ENCODE measurements at places on chromosomes 1 and 21. TPM values are rescaled to one million over a fixed set of nuclear protein-coding genes. Genes with fewer than 3 reads are reported as not detected.

- DNase-seq, result no peak
Measured at GRCh38 chr1:107524301-107524700, 383.5 kb downstream of the NTNG1 start.

MTFR1L gene
- total RNA-seq, result 39.3 TPM

DNA sequence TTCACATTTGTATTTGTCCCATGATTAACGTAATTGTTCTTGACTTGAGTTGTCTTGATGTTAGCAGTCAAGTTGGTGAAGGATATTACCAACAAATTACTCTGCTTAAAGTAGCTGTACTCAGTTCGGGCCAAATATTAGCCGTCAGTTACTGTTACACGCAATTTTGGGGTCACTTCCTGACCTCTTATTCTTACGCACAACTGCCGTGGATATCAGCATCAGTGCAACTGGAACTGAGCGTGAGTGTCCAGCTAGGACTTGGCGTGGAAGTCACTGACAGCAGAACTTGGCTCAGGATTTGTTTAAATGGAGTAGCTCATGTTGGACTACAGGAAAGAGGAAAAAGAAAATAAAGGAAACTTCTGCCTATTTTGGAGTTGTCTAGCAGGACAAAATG lies 56.4 kb downstream of the ADAMTS1 start:
- peak; percentile 78 for DNase-seq

CAMSAP2 gene
- 8.8 TPM for total RNA-seq

GRCh38 chr1:48807554-48808260 lies 31.0 kb upstream of the BEND5 start:
- no peak for DNase-seq

ADPRS gene
- 1.8 TPM for total RNA-seq

DNA sequence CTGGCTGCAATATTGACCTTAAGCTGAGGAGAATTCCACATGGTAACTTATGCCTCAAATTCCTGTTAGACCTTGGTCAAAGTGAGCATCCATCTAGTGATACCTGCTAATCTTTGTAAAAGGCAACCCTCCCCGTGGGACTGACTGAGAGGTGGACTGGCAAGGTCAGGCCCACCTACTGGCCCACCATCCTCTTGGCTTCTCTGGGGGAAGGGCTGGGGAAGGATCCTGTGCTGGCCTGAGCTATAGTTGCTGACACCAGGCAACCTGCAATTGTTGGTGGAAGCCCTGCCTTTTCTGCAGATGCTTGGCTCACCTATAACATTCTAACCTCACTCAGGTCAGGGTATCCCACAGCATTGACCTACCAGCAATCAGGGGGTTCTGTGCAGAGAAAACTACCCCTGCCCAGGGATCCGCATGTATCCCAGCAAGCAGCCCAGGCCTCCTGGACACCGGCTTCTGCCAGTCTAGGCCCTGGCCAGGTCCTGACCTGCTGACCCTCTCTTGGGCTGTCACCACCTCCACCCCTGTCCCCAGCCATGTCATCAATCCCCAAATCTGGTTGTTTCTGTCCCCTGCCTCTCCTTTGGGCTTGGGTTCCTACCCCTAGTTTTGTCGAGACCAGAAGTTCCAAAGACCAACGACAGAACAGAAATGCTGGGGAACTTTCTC lies 108.1 kb upstream of the EDN2 start:
- DNase-seq, result no peak

DNA sequence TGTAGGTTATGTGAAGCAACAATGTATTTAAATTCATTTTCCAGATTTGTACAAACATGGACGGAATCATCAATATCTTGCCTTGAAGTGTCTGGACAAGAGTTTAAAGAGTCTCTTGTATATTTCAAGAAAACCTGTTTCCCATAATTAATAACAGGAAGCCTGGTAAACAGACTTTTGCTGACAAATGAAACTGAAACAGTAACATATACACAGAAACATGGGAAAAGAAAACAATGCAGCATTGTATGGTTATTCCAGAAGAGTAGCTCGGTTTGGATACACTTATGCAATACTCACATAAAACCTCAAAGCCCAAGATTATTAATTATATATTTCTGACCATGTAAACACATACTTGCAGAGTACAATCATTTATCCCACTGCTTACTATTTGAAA lies 265.5 kb downstream of the PTPRC start:
- no peak for DNase-seq

- DNase-seq, result peak; percentile 62
Measured at GRCh38 chr21:38661197-38661871, 144.4 kb upstream of the ETS2 start.

- no peak for DNase-seq
Measured at GRCh38 chr1:104987210-104987609, 1237.5 kb downstream of the AMY1C start.

GRCh38 chr1:76562292-76562691 lies 305.0 kb upstream of the ST6GALNAC5 start:
- no peak for DNase-seq

- DNase-seq, result no peak
Measured at GRCh38 chr1:198741744-198742143, 102.9 kb downstream of the PTPRC start.

DNA sequence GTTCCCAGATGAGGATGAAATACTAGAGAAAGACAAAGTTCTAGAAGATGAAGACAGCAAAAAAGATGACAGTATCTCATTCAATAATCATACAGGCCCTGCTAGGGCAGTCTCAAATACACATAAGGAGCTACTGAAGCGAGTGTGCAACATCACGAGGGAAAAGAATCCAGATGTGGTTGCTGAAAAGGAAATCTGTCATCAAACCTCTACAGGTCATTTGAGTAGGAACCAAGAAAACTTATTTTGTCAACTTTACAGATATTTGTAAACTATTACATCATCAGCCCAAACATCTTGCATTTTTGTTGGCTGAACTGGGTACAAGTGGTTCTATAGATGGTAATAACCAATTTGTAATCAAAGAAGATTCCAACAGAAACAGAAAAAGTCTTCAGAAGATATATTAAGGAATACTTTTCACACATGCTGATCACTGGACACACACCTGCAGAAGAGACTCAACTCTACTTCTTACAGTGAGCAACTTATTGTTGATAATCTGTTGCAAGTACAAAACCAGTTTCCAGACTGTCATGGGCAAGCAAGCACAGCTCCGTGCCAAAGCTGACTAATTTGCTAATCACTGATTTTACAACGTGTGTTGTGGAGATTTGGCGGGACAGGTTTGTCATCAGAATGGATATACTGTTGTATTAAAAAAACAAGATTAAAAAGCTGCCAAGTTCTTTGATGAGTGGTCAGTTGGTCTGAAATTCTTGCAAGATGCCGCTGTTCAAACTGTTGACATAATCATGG lies 42.1 kb downstream of the TRIM33 start:
- no peak for DNase-seq

DNA sequence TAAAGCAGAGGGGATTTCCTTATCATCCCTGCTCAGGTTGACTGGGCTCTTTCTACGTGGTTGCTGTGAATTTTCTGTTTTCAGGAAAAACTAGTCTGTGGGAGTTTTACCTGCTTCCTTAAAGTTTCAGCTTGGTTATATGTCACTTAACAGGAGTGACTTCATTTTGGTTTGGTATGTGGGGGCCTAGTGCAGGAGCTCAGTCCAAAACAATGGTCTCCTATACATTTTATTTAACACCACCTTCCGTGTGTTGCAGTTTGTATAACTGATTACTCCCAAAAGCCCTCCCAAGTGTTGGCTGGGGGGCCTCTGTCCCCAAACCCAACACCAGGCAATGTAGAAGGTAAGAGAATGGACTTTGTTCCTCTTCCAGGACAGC lies 5.3 kb downstream of the IL23R start:
- no peak for DNase-seq

GRCh38 chr21:35929901-35930300 lies 130.4 kb downstream of the SETD4 start:
- no peak for DNase-seq

- DNase-seq, result no peak
Measured at GRCh38 chr1:118303534-118303933, 118.5 kb upstream of the SPAG17 start.

DNA sequence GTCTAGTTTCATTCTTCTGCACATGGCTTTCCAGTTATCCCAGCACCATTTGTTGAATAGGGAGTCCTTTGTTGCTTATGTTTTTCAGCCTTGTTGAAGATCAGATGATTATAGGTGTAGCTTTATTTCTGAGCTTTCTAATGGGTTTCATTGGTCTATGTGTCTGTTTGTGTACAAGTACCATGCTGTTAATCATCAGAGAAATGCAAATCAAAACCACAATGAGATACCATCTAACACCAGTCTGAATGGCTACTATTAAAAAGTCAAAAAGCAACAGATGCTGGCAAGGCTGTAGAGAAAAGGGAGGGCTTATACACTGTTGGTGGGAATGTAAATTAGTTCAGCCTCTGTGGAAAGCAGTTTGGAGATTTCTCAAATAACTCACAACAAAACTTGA lies 321.5 kb upstream of the PTBP2 start:
- no peak for DNase-seq

ARHGAP30 gene
- total RNA-seq, result 28.6 TPM

GRCh38 chr1:42974767-42975437 lies 16.2 kb upstream of the SLC2A1 start:
- no peak for DNase-seq

HEYL gene
- total RNA-seq, result 0.58 TPM

GRCh38 chr21:43020177-43020576 lies 45.8 kb downstream of the PKNOX1 start:
- no peak for DNase-seq

PLEKHA6 gene
- 12.5 TPM for total RNA-seq

- peak; percentile 87 for DNase-seq
Measured at GRCh38 chr1:205983925-205984725, 19.1 kb downstream of the RAB7B start.

DNA sequence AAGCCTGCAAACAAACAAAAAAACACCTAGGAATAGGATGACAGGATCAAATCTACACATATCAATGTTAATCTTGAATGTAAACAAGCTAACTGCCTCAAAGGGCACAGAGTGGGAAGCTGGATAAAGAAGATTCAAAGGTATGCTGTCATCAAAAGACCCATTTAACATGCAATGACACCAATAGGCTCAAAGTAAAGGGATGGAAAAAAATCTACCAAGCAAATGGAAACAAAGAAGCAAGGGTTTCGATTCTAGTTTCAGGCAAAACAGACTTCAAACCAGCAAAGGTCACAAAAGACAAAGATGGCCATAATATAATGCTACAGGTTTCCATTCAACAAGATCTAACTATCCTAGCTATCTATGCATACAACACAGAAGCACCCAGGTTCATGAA lies 16.2 kb upstream of the OR2T10 start:
- no peak for DNase-seq

GRCh38 chr21:14572204-14572780 lies 26.2 kb upstream of the SAMSN1 start:
- no peak for DNase-seq

DNA sequence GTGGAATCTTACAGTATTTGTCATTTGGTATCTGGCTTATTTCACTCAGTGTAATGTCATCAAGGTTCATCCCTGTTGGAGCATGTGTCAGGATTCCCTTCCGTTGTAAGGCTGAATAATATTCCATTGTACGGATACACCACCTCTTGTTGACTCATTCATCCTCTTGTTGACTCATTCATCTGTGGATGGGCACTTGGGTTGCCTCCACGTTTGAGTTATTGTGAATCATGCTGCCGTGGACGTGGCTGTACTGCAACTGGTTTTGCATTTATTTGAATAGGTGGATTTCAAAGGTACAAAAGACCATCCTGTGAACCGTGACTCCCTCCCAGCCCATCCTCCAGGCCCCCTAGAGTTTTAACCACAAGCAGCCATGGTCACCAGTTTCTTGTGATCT lies 11.9 kb upstream of the TCP10L start:
- DNase-seq, result no peak

ERVH48-1 gene
- total RNA-seq, result not detected

- DNase-seq, result peak; percentile 55
Measured at GRCh38 chr1:50605186-50605875, 182.1 kb upstream of the DMRTA2 start.

GRCh38 chr1:53685272-53686051 lies 53.5 kb downstream of the GLIS1 start:
- DNase-seq, result no peak

SPATA45 gene
- not detected for total RNA-seq

GRCh38 chr21:42820616-42821465 lies 58.5 kb downstream of the WDR4 start:
- DNase-seq, result peak; percentile 46

HSD3B1 gene
- not detected for total RNA-seq

OPTC gene
- not detected for total RNA-seq

DNA sequence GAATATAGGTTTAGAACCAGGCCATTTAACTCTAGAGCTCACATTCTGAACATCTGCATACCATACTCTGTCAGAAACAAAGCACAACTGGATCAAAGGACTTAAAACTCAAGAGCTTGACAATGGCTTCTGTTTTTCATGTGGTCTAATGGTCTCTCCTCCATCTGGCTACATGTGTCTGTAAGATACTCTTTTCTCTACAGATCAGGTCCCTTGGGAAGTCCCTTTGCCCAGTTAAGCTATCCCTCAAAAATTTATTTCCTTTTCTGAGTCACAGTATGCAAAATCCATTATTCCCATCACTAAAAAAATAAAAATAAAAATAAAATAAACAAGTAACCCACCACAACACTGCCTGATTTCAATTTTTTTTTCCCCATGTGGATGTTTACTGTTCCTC lies 357.0 kb upstream of the PRMT6 start:
- no peak for DNase-seq

OR2T35 gene
- total RNA-seq, result not detected

DMRTA2 gene
- not detected for total RNA-seq

- DNase-seq, result no peak
Measured at GRCh38 chr1:209769171-209769904, 13.5 kb downstream of the TRAF3IP3 start.

DNA sequence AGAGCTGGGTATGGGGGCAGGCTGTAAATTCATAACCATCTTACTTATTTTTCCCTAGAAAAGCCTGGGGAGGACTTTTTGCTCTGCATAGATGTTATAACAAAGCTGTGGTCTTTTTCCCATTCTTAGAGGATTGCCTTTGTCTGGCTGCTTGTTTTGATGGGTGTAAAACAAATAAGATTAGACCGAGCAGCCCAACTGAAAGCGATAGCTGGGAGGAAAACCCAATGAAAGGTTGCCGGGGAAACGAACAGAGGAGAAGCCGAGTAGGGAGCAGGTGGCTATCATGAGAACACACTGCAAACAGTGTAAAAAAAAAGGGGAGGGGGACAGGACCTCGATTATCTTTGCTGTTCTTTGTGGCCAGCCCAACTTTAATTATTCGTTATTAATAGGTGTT lies 1.9 kb downstream of the ELAVL4 start:
- DNase-seq, result no peak
